DMS79 treated with DMSO at 0.1 percent for 48 hours (cell line): ENCODE measurements at places on chromosomes 4 and X.
A peak's percentile ranks its signal among the peaks of the same experiment; 100 is the strongest.

- DNase-seq: no peak
Measured at GRCh38 chrX:42490111-42490510, 287.9 kb downstream of the PPP1R2C start.

- no peak for DNase-seq
Measured at GRCh38 chr4:27082776-27083175, 222.1 kb downstream of the STIM2 start.

GRCh38 chrX:88424071-88424470, 323.0 kb upstream of the CPXCR1 start:
- DNase-seq: no peak

DNA sequence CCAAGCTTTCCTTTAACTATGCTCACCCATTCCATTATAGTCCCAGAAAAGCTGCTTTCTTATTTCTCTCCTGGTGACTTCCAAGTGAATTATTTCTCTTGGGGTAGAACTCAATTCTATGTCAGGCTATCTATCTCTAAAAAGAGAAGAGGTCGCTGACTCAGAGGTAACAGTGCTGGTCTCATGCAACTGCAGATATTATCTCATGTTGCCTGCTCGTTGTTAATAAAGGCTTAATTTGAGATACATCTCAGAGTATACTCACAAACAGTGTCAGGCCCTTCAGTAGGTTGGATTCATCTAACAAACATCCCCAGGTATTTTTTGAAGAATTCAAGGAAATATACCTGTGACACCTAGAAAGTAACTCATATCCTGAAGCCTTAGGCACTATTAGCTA, 2.7 kb downstream of the TMEM154 start:
- DNase-seq: no peak

DNA sequence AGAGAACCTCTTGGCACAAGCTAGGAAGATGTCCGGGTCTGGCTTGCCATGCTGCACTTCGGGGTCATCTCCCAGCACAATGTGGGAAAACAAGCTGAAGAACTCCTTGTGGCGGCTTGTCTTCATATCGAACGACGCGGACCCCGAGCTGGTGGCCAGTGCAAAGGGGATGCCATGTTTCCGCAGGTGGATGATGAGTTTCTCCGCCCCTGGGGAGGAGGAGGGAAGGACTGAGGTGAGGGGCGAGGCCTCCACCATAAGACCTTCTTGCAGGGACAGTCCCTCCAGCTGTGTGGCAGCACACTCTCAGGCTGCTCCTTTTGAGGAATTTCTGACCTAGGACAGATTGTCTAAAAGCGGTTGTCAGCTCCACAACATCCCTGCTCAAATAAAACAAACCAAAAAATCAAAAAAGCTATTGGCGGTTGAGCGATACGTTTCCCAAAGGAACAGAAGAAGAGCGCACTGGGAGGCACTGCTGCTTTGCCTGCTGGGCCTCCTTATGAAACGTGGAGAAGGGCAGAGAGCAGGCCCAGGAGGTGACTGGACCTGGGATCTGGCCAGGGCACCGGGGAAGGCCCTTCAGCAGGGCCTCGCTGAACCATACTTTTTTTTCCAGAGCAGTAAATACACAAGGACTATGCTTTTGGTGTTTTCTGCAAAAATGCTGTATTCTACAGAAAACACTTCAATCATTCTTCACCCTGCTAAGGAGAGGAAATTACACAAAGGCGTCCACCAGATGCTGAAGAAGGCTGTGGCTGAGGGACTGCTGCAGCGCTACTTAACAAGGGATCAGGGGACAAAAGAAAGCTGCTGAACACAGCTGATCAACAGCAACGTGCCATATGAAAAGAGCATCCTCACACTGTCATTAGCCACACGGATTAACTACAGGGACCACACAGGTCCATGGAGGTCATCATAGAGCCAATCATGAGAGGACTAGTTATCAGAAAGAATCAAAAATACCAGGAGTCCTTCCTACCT, 70.0 kb upstream of the STS start:
- no peak for DNase-seq

- no peak for DNase-seq
Measured at GRCh38 chrX:136256026-136256425, 4.8 kb upstream of the MAP7D3 start.

DNA sequence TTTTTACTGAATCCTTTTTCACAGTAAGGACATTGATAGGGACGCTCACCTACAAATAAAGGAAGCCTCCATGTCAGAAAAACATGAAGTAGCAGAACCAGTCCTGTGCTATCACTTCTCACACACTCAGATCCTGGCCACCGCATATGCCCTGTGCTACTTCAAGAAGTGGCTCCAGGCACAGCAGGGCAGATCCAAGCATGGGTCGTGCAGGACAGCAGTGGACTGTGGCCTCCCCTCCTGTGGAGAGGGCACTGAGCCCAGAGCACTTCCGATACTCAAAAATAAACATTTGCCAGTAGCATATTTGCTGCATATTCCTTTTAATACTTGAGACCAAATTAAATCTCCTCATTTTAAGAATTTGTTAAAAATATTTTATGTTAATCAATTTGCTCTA, 167.9 kb downstream of the PRDM5 start:
- DNase-seq: no peak

- DNase-seq: no peak
Measured at GRCh38 chr4:108029731-108030130, 40.0 kb downstream of the HADH start.

DNA sequence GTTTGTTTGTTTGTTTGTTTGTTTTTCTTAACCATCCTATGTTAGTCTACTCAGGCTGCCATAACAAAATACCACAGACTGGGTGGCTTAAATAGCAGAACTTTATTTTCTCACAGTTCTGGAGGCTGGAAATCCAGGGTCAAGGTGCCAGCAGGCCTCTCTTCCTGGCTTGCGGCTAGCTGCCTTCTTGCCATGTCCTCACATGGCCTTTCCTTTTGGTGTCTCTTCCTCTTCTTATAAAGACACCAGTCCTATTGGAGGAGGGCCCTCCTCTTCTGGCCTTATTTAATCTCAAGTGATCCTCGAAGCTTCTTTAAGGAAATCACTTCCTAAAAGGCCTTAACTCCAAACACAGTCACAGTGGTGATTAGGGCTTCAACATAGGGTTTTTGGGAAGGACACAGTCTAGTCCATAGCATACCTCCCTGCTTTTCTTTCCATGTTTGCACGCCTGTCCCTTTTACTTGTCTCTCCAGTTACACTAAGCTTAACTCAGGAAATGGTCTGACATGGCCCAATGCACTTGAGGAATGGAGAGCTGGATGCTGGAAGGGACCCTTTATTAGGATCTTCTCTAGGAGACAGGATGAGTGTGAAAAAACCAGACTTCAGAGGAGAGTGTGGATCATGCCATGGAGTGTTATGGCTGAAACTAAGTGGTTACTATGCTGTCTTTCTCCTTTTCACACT, 36.0 kb upstream of the MGST2 start:
- no peak for DNase-seq

DNA sequence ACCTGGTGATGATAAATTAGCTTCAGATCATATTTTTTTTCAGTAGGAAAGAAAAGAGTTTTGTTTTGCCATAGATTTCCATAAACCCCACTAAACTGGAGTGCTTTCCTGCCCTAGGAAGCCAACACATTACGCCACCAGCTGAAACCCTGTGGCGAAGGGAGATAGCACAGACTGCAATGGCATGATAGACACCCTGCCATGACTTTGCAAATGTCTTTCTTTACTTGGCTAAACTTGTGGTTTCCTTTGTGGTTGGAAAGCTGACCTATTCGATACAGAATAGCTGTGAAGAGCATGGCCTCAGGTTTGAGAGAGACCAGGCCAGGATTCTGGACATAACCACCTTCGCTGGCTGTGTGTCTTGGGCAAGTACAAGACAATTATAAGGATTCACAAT, 19.1 kb downstream of the MFAP3L start:
- no peak for DNase-seq

DNA sequence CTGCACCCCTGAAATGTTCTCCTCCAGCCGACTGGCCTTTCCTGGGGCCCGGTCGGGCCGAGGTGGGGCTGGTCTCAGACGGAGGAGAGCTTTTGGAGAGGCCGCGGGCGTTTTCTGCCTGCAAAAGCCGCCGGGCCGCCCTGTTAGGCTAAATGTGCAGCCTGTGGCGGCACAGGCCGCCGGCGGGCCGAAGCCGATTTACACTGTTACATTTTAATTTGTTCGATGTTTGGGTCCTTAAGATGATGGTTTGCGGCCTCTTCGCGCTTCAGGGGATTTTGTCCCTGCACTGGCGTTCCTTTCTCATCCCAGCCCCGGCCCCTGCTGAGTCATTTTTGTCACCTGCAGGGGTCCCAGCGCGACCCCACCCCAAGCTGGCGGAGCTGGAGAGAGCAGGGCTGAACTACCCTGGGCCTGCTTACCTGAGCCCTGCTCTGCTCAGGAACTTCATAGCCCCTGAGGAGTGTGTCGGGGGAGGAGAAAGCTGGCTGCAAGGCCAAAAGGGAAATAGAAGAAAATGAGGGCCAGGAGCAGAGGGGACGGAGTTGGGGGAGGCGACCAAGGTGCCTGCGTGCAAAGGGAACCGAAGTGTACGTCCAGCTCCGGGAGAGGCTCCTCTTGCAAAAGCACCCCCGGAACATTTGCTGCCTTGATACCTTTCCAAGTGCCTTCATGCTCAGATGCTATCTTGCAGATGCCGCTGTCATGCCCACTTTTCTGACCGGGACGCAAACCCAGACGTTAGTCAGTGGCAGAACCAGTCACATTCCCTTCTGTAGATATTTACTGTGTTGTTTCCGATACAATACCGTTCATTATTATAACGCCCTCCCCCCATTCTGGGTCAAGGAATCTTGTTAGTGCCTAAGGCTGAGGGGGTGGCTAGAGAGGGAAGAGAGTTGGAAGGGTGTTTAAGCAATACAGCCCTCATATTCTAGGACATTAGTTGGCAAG, 977 bp upstream of the RBBP7 start:
- DNase-seq: peak; percentile 12

- no peak for DNase-seq
Measured at GRCh38 chr4:113452868-113453620, 308.5 kb downstream of the CAMK2D start.

DNA sequence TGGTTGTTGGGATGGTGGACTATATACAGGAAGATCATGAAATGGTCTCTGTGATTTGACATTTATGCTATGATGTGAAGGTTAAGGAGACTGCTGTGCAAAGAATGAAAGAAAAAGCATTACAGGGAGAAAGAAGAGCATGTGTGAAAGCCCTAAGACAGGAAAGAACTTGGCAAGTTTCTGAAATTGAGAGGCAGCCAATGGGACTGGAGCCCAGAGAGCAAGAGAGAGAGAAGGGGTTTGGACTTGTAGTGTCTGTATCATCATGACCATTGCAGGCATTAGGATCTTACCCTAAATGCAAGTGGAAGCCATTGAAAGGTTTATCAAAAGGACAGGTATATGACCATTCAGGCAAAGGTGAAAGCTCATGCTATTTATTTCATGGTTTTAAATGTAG, 147.1 kb downstream of the NAA11 start:
- DNase-seq: no peak

- DNase-seq: no peak
Measured at GRCh38 chr4:8905773-8906667, 34.4 kb upstream of the HMX1 start.

DNA sequence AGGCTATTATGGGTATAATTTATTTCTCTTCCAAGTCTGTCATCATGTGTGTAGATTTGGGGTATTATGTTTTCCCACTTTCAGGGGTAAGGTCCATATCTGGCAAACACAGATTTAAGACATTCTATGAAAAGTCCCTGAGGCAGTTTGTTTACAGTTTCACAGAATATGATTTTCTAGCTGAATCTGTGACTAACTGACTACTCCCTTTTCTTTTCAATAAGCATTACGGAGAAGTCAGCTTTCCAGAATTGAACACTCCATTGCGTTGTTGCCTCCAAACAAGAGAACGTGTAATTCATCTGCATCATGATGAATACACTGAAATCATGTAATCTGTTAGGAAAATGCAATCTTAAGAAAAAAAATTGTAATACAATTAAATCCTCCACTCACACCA, 226.7 kb upstream of the SFRP2 start:
- no peak for DNase-seq

DNA sequence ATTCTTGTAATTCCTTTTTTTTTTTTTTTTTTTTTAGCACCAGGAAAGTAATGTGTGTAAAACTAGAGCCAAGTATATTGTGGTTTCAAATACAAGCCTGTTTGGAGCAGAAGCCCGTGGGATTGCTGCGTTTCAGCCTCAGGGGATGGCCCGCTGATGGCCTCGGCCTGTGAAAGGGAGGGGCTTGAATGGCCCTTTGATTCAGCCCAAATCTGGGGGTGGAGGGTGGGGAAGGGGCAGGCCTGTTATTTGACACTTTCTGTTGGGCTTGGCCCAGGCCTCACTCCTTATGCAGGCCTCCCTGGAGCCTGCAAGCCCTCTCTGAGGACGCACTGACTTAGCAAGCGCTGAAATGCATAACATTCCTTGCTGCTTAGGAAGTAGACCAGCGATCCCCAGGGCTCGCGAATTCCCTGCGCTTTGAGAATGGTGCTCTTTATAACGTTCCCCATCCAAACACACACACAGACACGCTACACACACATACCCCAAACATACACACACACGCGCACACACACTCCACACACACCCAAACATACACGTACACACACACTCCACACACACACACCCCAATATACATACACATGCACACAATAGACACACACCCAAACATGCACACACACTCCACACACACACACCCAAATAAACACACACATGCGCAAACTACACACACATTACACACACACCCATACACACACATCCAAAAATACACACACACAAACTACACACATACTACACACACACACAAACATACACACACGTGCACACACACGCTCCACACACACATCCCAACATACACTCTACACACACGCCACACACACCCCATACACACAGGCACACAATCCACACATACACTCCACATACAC, 29.6 kb downstream of the TLR10 start:
- no peak for DNase-seq

DNA sequence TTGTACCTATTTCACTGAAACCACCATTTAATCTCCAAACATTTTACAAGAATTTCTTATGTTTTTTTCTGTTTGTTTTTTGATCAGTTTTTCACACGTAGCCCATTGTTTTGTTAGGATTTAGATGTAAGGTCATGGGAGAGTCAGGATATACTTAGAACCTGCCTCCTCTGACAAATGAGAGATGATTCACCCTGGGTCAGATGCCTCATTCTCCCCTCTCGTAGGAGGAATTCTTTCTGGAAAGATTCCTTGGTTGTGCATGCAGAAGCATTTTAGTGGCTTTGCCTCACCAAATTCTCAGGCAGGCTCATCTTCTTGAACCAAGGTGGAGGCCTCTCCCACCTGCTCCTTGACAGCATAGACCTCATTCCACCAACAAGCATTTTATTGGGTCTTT, 599.3 kb downstream of the SPRY1 start:
- no peak for DNase-seq

DNA sequence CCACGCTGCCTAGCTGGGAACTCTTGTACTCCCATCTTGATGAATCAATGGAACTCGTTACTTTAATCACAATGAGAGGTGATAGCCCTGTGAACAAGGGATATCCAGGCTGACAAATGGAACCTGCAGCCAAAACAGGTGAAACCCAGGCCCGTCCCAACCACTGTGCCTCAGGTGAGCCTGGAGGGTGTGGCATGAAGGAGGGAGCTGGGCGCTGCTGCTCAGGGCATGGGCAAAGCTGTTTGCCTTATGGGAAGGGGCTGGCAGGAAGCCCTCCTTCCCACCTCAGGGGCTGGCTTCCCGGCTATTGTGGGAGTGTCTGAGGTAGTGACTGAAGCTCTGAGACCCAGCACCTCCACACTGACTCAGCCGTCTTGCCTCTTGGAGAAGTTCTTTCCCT, 209.4 kb upstream of the ATP6AP2 start:
- no peak for DNase-seq

- no peak for DNase-seq
Measured at GRCh38 chr4:148141501-148141900, 300.7 kb downstream of the NR3C2 start.
